ENCODE measurements at places on chromosomes 7 and 10.
A peak's percentile ranks its signal among the peaks of the same experiment; 100 is the strongest.

- DNase-seq: no peak
Observed at GRCh38 chr10:8543361-8544056, 489.0 kb downstream of the GATA3 start.

DNA sequence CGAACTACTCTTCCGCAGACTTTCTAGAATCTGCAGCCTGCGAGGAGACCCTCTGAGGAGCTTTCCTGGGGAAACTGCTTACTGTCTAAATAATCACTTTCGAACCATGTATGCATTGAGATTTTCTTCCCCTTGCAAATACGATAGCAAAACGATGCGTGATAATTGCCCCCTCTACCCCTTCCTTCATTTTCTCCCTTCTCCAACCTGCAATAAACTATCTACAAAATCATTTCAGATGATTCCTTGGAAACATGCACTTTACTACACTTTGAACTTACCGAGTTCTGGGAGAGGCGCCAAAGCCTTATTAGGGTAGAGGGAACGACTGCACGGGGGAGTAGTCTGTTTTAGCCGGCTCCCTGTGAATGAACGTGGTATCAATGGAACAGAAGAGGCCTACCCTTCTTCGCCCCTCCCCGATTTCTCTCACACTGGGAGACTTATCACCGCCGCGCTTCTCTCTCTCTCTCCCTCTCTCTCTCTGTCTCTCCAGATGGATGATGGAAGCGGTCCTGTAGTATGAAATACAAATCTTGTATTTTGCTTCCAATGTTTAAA is at the start of gene FGFBP3:
Gene FGFBP3 (minus strand): TSS at position 370 of the 561 bp plus-strand sequence. CDS start 517 bp downstream, outside the sequence.
- DNase-seq: no peak

- no peak for DNase-seq
Observed at GRCh38 chr7:108360058-108360800, 96.0 kb downstream of the NRCAM start.

GRCh38 chr7:116588641-116589594 is 64.1 kb downstream of the CAV1 start:
- peak; percentile 48 for DNase-seq

DNA sequence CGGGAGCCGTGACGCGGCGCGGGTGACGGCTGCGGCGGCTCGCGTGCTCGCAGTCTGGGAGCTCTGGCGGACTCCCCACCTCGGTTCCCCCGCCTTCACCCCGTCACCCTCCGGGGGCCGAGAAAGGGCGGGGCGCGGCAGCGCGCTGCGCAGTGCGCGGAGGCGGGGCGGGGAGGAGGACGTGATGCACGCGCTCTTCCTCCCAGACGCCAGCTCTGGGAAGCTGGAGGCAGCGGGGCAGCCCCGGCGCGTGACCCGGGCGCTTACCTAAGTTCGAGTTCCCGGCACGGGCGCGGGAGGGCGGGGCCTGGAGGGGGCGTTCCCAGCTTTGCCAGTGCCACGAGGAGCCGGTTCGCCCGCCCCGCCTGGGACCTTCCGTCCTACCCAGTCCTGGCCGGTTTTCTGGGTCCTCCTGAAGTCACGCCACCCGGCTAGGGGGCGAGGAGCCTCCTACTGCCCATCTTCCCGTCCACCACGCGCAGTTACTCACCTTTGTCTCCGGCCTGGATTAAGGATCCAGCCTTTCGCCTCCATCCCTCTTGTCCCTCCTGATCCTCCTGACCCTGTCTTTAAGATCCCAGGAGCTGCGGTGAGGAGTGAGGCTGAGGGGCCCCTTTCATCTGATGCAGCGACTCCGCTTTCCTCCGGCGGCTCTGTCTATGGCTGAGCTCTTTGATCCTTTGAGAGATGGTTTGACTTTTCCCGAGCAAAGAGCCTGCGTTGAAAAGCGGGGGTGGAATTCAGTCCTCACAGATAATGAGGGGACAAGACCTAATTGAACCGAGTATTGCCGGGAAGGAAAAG is 470 bp upstream of the NAMPT start:
- DNase-seq: peak; percentile 98

GRCh38 chr7:37247861-37248260 is 200.8 kb downstream of the ELMO1 start:
- no peak for DNase-seq

GRCh38 chr10:130040351-130040750 is 70.3 kb downstream of the C10orf143 start:
- DNase-seq: no peak

Data from Panc1 (cell line).